Naive thymus-derived CD4-positive, alpha-beta T cell (primary cell): ENCODE measurements at places on chromosomes 11 and 22. TPM values are rescaled to one million over a fixed set of nuclear protein-coding genes. Genes with fewer than 3 reads are reported as not detected.

Gene KCNK4
- polyA plus RNA-seq = not detected

Gene SPDYC
- polyA plus RNA-seq = not detected

Gene LMNTD2
- 2.3 TPM for polyA plus RNA-seq

Gene CD6
- polyA plus RNA-seq = 303 TPM

Gene GP1BB
- polyA plus RNA-seq = not detected

Gene MFNG
- 350 TPM for polyA plus RNA-seq

Gene SMIM35
- not detected for polyA plus RNA-seq

Gene GPR83
- 0.08 TPM for polyA plus RNA-seq

Gene CD3G
- polyA plus RNA-seq = 459 TPM

Gene APIP
- polyA plus RNA-seq = 18.5 TPM

Gene DEUP1
- polyA plus RNA-seq = not detected

Gene OR4A16
- polyA plus RNA-seq = not detected

Gene GLB1L2
- 0.57 TPM for polyA plus RNA-seq

Gene EI24
- polyA plus RNA-seq = 102 TPM

Gene CHRM1
- not detected for polyA plus RNA-seq

Gene SESN3
- polyA plus RNA-seq = 4.2 TPM

Gene DNAJB7
- polyA plus RNA-seq = 0.10 TPM

Gene P2RY2
- not detected for polyA plus RNA-seq

Gene IL18BP
- 14.4 TPM for polyA plus RNA-seq

Gene TMEM151A
- not detected for polyA plus RNA-seq

Gene SULT4A1
- polyA plus RNA-seq = not detected

Gene RGL4
- 86.3 TPM for polyA plus RNA-seq

Gene INPP5J
- not detected for polyA plus RNA-seq

Gene HPX
- polyA plus RNA-seq = not detected

Gene MCAT
- polyA plus RNA-seq = 8.9 TPM

Gene OR9I1
- polyA plus RNA-seq = not detected

Gene MIOX
- polyA plus RNA-seq = not detected

Gene POLR2F
- 137 TPM for polyA plus RNA-seq

Gene BDNF
- not detected for polyA plus RNA-seq

Gene LIF
- polyA plus RNA-seq = not detected

Gene MYOD1
- not detected for polyA plus RNA-seq

Gene MRGPRE
- polyA plus RNA-seq = not detected

Gene HBE1
- not detected for polyA plus RNA-seq

Gene RBX1
- polyA plus RNA-seq = 171 TPM

Gene HBD
- not detected for polyA plus RNA-seq

Gene TRIM29
- polyA plus RNA-seq = not detected

Gene WNT7B
- not detected for polyA plus RNA-seq

Gene MYO7A
- polyA plus RNA-seq = not detected

Gene GRM5
- polyA plus RNA-seq = not detected

Gene BRSK2
- polyA plus RNA-seq = not detected

Gene TRIM34
- polyA plus RNA-seq = 10.8 TPM

Gene GLYAT
- polyA plus RNA-seq = not detected

Gene KDM4D
- polyA plus RNA-seq = 0.66 TPM

Gene MPEG1
- 0.26 TPM for polyA plus RNA-seq

Gene FOLR3
- not detected for polyA plus RNA-seq

Gene TUBA8
- polyA plus RNA-seq = 0.33 TPM

Gene ACR
- not detected for polyA plus RNA-seq
